ENCODE measurements at places on chromosomes 16 and 17. TPM values are rescaled to one million over a fixed set of nuclear protein-coding genes. Genes with fewer than 3 reads are reported as not detected.

Gene PRAC1
- total RNA-seq, result not detected

DNA sequence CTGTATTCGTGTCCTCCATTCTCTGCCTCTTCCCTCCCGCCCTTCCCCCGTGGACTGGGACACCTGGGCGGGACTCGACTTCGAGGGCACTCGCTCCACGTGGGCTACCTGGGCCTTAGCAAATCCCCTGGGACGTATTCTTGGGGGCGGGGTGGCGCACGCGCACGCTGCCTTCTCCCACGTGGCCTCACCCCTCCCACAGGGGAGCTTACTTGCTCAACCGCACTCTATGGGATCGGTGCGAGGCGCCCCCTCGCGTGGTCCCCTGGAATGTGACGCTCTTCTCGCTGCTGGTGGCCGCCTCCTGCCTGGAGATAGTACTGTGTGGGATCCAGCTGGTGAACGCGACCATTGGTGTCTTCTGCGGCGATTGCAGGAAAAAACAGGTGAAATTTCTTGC lies 3.5 kb downstream of the VMO1 start:
- DNase-seq, result no peak

Gene ZKSCAN2
- 10.2 TPM for total RNA-seq

Gene CLEC18C
- total RNA-seq, result not detected

Gene FBXW10
- not detected for total RNA-seq

Measured in CD4-positive, alpha-beta T cell (primary cell).